Fibroblast of the aortic adventitia (primary cell): ENCODE measurements at places on chromosomes 3 and 15. TPM values are rescaled to one million over a fixed set of nuclear protein-coding genes. Genes with fewer than 3 reads are reported as not detected.

The CLDN18 gene
- total RNA-seq = not detected in 2 replicates

The GOLGA8T gene
- not detected in 2 replicates for total RNA-seq

The RAD54L2 gene
- 19.2 and 20.2 TPM in 2 replicates for total RNA-seq

The SLC49A4 gene
- 24.1 and 30.0 TPM in 2 replicates for total RNA-seq

The SLC2A2 gene
- not detected in 2 replicates for total RNA-seq

The IL12A gene
- total RNA-seq = 1.1 and 1.2 TPM in 2 replicates

The SMCO1 gene
- not detected in 2 replicates for total RNA-seq

The ZNF80 gene
- total RNA-seq = not detected in 2 replicates

The TTC14 gene
- 43.5 and 105 TPM in 2 replicates for total RNA-seq

The CAMKV gene
- not detected in 2 replicates for total RNA-seq

The NXPE3 gene
- 8.6 and 19.7 TPM in 2 replicates for total RNA-seq

The MESP1 gene
- total RNA-seq = 0.45 and 0.49 TPM in 2 replicates

The CRYBG3 gene
- 23.9 and 28.8 TPM in 2 replicates for total RNA-seq

The ELP6 gene
- 18.3 and 28.7 TPM in 2 replicates for total RNA-seq

The CPNE9 gene
- total RNA-seq = not detected in 2 replicates

The SCN11A gene
- under 0.01 and 0.25 TPM in 2 replicates for total RNA-seq

The GOLGA6L7 gene
- not detected in 2 replicates for total RNA-seq

The IL17RD gene
- 9.5 and 13.6 TPM in 2 replicates for total RNA-seq
